ENCODE measurements at places on chromosomes 7 and 10. TPM values are rescaled to one million over a fixed set of nuclear protein-coding genes. Genes with fewer than 3 reads are reported as not detected.

DNA sequence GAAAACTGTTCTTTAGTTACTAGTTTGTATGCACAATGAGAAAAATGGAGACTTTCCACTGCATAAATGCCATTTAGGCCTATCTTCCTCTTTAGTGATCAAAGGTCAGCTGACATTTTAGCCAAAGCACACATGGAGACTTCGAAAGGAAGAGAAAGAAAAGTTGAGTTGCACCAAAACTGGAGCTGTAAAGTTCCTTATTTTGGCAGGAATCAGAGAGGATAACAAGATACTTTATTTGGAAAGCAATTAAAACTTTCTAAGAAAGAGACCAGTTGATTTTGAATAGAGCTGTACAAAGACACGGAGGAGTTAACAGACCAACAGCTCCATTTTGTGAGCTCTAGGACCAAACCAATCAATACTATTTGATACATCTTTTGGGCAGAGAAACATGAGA is 14.2 kb downstream of the ENTPD7 start:
- no peak for DNase-seq

The NXPH1 gene
- 0.07 TPM for total RNA-seq

GRCh38 chr7:47119261-47119865 is 462.5 kb downstream of the TNS3 start:
- no peak for DNase-seq

The PAX4 gene
- not detected for total RNA-seq

The SYT15B gene
- total RNA-seq = 0.18 TPM

GRCh38 chr10:67785098-67785497 is 52.9 kb downstream of the DNAJC12 start:
- no peak for DNase-seq

The MYOZ1 gene
- total RNA-seq = not detected

DNA sequence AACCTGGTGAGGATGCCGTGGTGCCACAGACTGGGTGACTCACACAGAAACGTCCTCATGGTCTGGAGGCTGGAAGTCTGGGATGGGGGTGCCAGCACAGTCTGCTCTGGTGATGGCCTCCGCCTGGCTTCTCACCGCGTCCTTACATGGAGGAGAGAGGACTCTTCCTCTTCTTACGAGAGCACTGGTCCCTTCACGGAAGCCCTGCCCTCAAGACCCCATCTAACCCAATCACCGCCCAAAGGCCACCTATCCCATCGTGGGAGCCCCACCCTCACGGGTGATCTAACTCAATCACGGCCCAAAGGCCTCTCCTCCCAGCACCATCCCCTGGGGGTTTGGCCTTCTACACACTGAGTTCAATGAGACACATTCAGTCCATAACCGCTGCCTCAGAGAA is 137.7 kb downstream of the PTPRN2 start:
- DNase-seq = no peak

GRCh38 chr7:155258226-155258560 is 39.5 kb upstream of the INSIG1 start:
- no peak for DNase-seq

DNA sequence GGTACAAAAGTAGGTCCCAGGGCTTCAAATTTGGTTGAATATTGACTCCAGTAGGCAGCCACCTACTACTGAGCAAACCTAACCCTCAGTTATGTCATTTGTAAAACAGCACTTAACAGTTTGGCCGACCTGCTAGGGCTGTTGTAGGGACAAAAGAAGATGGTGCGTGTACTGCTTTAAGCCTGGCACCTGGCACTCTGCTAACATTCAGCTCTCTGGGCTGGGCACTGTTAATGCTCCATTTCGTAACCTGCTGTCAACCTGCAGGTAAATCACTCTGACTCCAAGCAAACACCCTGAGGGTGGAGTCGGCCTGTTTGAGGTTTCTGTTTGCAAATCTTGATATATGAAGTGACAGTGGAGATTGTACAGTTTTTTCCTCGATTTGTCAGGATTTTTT is 7.2 kb downstream of the ZKSCAN1 start:
- no peak for DNase-seq

The ASB10 gene
- total RNA-seq = not detected

The STEAP1B gene
- 22.0 TPM for total RNA-seq

The CALML3 gene
- total RNA-seq = not detected

DNA sequence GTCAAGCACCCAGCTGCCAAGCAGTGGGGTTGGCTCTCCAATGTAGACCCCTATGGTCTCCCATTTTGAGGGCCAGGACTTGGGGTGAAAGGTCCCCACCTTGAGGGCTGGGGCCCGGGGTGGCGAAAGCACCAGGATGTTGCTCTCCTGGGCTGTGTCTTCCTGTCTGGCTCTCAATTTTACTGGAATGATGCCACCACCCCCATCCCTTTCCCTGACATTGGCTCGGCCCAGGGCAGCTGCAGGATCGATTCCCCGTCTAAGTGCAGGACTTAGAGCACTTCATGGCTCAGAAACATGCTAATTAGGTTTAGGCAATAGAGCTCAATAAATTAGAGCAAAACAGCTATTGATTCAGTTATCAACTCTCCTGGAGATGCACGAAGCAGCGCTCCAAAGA is 27.0 kb upstream of the HSPA12A start:
- no peak for DNase-seq

DNA sequence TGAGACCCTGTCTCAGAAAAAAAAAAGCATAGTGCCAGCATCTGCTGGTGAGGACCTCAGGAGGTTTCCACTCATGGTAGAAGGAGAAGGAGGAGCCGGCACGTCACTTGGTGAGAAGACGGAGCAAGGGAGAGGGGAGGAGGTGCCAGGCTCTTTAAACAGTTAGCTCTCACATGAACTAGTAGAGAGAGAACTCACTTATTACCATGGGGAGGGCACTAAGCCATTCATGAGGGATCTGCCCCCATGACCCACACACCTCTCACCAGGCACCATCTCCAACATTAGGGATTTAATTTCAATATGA is 62.9 kb upstream of the VKORC1L1 start:
- DNase-seq = no peak

GRCh38 chr7:139693651-139694388 is 84.0 kb downstream of the HIPK2 start:
- no peak for DNase-seq

DNA sequence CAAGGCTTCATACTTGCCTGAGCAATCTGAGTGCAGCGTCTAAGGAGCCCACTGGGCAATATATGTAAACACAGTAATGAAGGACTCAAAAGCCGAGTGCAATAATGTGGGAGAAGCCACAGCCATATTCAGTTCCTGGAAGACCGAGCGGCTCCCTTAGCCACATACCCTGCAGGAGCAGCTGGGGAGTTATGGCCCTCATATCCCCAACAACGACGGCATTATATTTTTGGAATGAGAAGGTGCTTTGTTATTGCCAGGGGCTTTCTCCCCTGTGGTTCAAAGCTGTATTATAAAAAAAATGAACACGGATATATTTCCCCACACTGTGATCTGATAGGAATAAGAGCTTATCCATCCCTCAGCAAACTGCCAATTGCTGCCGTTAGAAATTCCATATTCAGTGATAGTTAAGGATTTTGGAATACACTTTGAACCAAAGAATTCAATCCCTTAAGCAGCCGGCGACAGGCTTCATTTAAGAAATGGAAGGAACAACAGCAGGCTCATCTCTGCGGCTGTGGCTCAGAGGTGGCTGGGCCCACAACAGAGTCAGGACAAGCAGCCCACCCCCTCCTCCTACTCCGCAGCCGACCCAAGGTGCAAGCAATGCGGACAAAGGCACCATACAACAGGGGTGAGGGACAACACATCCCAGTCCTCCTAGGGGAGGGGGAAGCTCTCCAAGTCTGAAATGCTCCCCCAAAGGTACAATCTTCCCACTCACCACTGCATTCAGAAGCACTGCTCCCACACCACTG is 77.2 kb downstream of the TNS3 start:
- no peak for DNase-seq

GRCh38 chr7:32059289-32060011 is 10.8 kb downstream of the PDE1C start:
- no peak for DNase-seq

GRCh38 chr7:74057987-74058386 is 25.6 kb upstream of the LIMK1 start:
- no peak for DNase-seq

The PNLIPRP3 gene
- total RNA-seq = not detected

DNA sequence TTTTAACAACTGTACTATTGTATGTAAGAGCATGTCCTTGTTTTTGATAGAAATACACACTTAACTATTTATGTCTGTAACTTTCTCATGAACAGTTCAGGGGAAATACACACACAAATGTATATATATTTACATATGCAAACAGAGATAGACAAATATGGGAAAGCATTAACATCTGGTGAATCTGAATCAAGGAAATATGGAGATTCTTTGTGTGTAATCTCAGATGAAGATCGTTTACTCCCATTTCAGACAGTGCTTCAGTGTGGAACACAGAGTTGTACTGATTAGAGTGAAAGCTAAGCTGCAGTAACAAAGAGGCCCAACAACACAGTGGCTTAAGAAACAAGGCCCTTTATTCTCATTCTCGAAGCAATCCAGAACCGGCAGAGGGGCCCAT is 26.3 kb upstream of the NPVF start:
- no peak for DNase-seq

The DMBT1 gene
- 0.07 TPM for total RNA-seq

DNA sequence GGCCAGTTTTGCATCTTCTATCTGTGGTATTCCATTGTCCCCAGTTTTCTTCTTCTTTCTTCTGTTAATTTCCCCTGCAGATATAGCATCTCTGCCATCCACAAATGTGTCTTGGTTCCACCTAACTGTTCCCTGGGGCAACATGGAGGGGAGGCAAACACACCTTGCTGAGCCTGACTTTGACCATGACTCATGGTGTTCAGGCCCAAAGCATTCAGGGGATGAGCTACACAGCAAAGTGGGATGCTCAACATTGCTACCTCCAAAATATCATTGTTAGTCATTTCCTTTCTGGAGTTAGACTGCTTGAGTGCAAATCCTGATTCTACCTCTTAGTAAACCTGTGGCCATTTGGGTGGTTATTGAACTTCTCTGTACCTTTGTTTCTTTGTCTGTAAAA is 542.7 kb downstream of the LRMDA start:
- DNase-seq = no peak

- no peak for DNase-seq
Observed at GRCh38 chr7:139119486-139119849, 9.9 kb upstream of the ZC3HAV1 start.

The PTF1A gene
- total RNA-seq = not detected

- no peak for DNase-seq
Observed at GRCh38 chr10:515674-516073, 173.8 kb downstream of the DIP2C start.

DNA sequence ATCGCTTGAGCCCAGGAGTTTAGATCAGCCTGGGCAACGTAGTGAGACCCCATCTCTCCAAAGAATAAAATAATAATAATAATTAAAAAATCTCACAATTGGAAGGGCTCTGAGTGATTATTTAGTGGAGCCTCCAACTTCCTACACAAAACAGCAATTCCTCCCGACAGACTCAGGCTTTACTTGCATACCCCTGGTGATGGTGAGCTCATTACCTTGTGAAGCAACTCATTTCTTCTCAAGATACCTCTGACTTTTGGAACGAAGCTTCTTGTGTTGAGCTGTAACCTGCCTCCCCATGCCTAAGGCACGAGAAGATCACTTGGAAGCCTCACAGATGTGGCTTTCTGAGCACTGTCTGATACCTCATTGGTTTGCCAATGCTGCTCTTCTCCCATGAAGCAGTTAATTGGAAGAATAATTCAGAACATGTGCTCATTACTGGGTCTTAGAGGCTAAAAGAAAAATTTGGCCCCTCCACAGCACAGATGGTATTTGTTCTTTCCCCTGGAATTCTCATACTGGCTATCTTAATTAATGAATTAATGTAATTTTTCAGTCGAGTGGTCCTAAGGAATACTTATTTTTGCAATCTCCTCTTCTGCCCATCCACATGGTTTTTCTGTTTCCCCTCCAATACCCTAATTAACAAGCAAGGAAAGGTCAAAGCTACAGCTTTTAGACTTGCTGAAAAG is 769.0 kb downstream of the TYW1 start:
- DNase-seq = no peak

The FBXO24 gene
- 0.95 TPM for total RNA-seq

The LGI1 gene
- total RNA-seq = not detected
